ENCODE measurements at places on chromosomes 7 and 10.

DNA sequence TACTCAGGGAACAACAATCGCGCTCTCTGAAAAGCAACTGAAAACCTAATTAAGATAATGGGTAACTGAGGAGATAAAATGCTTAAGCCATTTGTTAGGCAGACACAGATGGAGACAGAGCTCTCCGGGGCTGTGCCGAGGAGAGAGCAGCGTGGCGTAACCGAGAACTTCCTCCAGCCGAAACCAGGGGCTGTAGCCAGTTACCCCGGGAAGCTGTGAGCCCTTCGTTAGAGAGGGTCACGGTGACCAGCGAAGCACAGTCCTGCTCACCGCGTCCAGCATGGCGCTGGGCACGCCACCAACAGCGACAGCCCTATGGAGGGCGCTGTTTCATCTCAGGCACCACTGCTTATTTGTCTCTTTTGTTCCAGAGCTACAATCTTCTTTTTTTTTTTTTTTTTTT, 16.1 kb downstream of the PAPOLB start:
- no peak for DNase-seq

- DNase-seq = no peak
These were observed 9.0 kb upstream of the TAS2R3 start for GRCh38 chr7:141754939-141755338.

- peak; percentile 43 for DNase-seq
These were observed 5.1 kb downstream of the COMTD1 start for GRCh38 chr10:75230600-75231038.

DNA sequence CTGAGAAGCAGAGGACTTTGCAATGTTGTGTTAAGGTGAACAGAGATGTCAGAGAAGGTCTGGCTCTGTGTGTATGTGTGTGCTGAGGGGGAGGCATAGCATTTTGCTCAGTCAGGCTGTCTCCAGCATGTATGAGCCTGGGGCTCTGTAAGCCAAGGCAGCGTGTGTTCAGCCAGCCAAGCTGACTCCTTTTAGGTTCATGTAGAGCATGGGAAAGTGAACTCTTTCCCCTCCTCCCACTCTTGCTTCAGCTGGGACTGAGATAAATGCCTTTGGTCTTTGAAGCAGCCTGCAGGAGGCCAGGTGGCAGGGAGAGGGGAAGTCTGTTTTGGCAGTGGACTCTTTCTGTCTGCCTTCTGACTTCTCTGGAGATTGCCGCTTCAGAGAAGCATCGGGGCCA, 3.8 kb downstream of the SFXN2 start:
- no peak for DNase-seq
